ENCODE measurements at places on chromosomes 6 and 20.

DNA sequence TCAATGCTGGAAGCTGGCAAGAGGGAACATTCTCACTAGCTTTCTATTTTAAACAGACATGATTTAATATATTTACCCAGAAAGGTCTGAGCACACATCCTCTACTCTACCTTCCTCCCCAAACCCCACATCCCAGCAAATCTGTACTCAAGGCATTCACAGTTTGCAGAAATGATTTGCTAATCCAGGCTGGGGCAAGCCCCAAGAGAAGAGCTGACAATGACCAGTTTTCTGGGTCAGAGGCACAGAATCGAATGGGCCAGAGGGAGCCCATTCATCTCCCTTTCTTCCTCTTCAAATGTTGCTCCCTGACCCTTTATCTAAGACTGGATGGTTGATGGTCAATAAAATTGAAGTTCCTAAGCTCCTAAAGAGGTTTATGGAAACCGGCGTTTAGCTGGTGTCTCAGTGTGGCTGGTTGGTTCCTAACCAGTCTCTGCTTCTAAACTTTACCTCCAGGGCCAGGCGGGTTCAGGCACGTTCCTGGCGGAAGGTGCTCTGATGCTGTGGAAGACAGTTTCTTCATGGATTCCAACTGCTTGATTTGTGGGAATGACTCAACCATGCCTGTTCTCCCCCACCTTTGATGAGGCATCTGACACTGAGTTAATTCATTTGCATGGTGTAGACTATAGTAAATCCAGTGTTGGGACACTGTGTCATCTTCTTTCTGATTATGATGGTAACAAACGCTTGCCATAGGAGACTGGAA lies 96.4 kb upstream of the IYD start:
- no peak for DNase-seq

DNA sequence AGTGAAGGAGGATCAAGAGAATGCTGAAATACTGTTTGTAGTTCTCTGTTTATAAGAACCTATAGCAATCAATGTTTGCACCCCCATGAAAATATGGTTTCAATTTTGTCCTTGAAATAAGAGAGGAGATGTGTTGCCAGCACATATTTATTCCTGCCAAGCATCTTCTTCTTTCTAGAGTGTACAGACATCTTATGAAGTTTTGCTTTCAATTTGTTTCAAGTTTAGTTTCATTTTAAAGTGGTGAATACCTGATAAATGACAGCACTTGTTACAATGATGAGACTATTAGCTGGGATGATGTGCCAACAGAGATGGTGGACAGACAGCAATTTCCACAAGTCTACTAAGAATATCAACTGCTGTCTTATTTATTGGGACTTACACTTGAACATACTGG lies 39.2 kb upstream of the CENPW start:
- DNase-seq, result no peak

DNA sequence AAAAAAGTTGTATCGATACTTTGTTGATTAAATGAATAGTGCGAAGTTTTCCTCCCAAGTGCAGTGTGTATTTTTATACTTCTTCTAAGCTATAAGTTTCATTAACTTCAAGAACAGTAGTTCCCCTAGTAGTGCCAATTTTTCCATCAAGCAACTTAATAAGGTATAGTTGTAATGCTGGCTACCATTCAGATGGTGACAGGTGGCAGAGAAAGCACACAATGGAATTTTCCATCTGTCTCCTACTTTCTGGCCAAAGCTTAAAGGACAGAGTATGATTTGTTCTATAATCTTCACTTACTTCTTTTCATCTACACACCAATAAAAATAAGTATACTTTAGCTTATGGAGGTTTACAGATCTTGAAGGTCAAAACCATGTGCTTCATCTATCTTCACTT lies 431.1 kb downstream of the NKAIN2 start:
- no peak for DNase-seq

DNA sequence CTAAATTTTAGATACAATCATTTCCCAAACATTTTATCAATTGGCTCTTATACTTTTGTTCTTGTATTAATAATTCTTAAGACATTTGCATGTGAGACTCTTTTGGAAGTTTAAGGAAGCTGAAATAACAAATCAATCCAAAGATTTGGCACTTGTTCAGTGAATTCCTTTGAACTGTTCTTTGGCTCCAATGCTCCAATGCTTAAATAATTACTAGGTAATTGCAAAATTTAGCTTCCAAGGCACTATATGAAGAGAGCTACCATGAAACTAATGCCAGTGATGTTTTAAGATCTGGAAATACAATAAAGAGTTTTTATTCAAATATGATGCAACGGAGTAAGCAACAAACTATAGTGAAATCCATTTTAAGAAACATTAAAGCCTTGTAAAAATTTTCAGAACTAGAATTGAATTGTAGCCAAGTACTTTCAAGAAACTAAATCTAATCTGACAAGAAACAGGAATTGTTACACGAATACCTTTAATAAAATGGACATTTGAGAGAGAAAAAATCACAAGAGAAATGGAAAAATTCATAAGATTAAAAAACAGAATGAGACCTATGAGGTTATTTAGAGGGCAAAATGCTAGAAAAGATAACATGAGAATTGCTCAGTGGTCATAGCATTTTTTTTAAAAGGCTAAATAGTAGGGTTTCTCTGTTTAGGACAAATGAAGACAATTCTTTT lies 43.6 kb upstream of the SMLR1 start:
- no peak for DNase-seq

DNA sequence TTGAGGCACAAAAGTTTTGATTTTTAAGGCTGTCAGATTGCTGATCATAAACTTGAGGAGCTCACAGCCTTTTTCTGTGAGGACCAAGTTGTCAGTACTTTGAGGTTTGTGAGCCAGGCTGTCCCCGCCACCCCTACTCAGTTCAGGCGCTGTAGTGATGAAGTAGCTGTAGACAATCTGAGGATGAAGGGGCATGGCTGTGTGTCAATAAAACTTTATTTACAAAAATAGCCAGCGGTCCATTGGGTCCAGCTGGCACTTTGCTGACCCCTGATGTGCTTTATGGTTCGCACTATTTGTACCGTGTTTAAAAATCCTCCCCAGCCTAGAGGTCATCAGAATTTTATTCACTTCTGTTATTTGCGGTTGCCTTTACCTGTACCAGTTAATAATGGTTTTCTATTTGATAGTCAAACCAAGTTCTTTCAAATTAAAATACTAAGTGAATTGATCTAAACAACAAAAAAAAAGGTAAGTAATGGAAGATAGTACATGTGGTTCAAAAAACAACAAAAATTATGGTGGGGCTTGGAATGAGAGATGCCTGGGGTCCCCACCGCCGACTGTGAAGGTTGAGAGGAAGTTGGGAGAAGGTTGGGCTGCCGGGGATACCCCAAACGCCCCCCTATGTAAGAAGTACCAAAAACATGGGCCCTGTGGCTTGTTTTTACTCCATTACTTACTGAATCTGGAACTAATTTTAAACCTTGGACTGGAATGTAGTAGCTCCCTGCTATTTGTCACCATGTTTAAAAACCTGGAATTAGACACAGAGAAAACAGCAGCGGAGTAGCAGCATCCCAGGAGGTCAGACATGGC lies 123.6 kb downstream of the SYCP2 start:
- DNase-seq, result no peak

DNA sequence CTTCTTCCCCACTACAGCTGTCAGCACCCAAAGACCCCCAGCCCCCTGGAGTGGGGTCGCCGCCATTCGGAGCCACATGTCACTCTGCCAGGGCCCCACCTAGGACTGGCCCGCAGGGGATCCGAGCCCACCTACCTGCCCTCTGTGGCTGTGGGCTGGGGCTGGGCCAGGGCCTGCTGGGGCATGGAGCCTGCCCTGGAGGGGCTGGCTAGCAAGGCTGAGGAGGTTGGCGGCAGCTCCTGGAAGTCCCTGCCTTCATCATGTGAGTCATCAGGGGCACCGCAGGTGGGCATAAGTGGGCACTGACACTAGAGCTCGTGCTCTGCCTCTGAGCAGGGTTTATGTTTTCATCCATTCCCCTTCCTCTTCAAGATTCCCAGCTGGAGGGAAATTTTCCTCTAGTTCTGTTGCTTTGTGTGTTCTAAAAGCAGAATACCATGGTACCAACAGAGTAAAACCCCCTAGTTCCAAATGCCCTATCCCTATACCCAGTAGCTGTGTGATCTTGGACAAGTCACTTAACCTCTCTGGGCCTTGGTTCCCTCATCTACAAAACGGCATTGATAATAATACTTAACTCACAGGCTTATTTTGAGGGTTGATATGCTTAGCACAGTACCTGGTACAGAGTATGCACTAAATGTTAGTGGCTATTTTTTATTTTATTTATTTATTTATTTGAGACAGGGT lies 8.7 kb upstream of the FANCE start:
- no peak for DNase-seq

DNA sequence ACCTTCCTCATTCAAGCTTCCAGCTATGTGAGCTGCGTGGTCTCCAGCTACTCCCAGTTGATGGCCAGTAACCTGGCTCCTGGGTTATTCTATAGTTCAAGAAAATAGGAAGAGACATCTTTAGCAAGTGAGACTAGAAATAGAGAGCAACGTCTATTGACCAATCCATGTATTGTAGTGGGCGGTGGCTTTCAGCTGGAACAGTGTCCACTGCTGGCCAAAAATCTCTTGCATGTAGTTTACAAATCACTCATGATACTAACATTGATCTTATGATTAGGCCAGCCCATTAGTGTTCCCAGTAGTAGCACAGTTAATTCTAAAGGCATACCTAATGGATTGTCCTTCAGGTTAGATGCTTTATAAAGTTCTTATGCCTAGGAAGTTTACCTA lies 58.9 kb upstream of the SCP2D1 start:
- DNase-seq, result no peak

DNA sequence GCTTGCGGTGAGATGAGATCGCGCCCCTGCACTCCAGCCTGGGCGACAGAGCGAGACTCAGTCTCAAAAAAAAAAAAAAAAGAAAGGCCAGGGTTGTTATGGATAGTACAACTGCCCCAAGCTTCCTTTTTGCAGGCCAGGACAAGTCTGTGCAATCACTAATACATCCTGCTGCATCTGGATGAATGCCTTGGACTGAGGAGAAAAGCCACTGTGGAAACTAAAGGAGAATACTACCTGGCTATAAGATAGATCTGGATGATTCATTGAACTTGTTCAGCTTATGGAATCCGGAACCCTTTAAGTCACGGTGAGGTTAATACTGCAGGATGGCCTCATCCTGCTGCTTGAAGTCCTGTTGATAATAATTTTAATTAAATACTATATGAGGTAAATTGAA lies 278.2 kb downstream of the TFAP2A start:
- DNase-seq, result no peak

- no peak for DNase-seq
These were observed 15.7 kb downstream of the ADTRP start for GRCh38 chr6:11762794-11763459.

DNA sequence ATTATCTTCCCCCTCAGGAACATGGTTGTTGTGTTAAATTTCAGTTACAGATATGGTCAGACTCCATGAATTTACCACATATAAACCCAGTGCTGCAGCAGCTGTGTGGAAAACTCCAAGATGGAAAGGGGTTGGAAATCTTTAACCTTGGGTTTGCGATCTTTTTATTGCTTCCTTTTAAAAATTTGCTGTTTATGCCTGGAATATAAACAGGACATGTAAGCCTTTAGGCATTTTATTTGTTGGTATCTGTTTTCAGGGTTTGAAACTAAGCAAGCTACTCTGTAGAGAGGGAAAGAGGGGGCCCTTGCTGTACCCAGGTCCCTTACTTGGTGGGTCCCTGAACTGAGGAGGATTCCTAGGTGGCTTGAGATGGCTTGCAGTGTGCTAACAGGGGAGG lies 778 bp downstream of the PKIG start:
- no peak for DNase-seq

Measured in cortex of kidney (tissue), 1 donor.